ENCODE measurements at places on chromosomes 2 and 18. TPM values are rescaled to one million over a fixed set of nuclear protein-coding genes. Genes with fewer than 3 reads are reported as not detected.

RGPD4 gene
- 0.19 TPM for total RNA-seq

CRYGD gene
- total RNA-seq = not detected

LDLRAD4 gene
- 19.4 TPM for total RNA-seq

COBLL1 gene
- not detected for total RNA-seq

RIT2 gene
- not detected for total RNA-seq

DQX1 gene
- 0.45 TPM for total RNA-seq

GRCh38 chr2:233922471-233922870 lies 5.3 kb downstream of the TRPM8 start:
- no peak overlapping the region for H3K4me3 ChIP-seq
- H3K4me1 ChIP-seq = peaks cover 5% of the 10 kb centered on the region
- H3K27me3 ChIP-seq = peaks cover 18% of the 10 kb centered on the region
- DNase-seq = no peak

- no peak for DNase-seq
- H3K36me3 ChIP-seq = no peaks in the 10 kb centered on the region
- H3K27me3 ChIP-seq = peaks cover 2% of the 10 kb centered on the region
- H3K27ac ChIP-seq = no peak overlapping the region
Measured at GRCh38 chr18:23169673-23170044, 34.4 kb downstream of the CABLES1 start.

- DNase-seq = no peak
- no peak overlapping the region for H3K4me3 ChIP-seq
- no peaks in the 10 kb centered on the region for H3K4me1 ChIP-seq
- no peaks in the 10 kb centered on the region for H3K36me3 ChIP-seq
- no peak overlapping the region for H3K27ac ChIP-seq
Measured at GRCh38 chr2:139946690-139947089, 1166.5 kb upstream of the NXPH2 start.

DNA sequence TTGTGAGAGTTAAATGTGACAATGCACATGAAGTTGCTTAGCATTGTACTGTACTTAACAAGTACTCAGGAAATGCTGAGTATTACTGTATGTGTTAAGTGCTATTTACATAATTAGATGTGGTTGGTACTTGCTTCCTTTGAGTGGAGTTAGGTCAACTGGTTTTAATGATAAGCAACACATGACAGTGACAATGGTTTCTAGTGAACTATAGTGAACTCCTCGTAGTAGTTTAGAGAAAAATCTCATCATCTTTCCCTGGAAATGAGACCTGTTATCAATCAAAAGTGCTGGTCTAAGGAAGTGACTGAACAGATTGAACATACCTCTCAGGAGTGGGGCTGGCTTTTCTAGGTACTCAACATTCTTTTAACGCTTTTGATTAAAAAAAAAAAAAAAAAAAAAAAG lies 29.2 kb upstream of the ZDBF2 start:
- H3K4me1 ChIP-seq = no peaks in the 10 kb centered on the region
- no peaks in the 10 kb centered on the region for H3K36me3 ChIP-seq
- no peak overlapping the region for H3K27ac ChIP-seq
- DNase-seq = no peak
- no peak overlapping the region for H3K4me3 ChIP-seq
- H3K27me3 ChIP-seq = peaks cover 16% of the 10 kb centered on the region

GRCh38 chr2:43438858-43439655 lies 156.8 kb downstream of the THADA start:
- no peak for DNase-seq
- peaks cover 6% of the 10 kb centered on the region for H3K36me3 ChIP-seq
- no peaks in the 10 kb centered on the region for H3K27me3 ChIP-seq
- H3K27ac ChIP-seq = no peak overlapping the region

DNA sequence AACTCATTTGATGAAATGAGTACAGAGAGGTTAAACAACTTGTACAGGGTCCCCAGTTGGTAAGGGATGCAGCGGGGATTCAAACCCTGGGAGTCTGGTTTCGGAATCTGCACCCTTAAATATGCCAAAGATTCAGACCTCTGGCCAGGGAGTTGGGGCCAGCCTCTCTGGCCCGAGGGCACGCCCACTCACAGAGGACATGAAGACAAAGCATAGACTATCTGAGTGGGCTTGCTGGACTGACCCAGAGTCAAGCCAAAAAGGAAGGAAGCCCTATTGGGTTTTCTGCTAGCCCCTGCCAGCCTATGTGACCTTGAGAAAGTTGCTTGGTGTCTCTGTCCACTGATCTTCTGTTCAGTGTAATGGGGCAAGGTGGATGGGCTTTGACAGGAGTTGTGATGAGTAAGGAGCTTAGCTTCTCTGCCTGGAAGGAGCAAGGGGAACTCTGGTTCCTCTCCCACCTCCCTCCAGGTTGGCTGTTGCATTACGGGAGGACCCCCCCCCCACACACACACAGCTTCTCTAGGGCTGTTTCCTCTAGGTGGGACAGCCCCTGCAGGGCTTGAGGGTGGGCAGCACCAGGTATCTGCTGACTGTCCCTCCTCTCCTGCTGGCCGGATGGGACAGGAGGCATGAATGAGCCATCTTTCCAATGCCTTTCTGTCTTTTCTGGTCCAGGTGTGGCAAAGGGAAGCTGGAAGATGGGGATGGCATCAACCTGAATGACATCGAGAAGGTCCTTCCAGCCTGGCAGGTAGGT lies 131.3 kb downstream of the CTIF start:
- H3K36me3 ChIP-seq = peaks cover 1% of the 10 kb centered on the region
- no peaks in the 10 kb centered on the region for H3K4me1 ChIP-seq
- H3K27me3 ChIP-seq = no peaks in the 10 kb centered on the region
- H3K27ac ChIP-seq = no peak overlapping the region
- no peak for DNase-seq

DNA sequence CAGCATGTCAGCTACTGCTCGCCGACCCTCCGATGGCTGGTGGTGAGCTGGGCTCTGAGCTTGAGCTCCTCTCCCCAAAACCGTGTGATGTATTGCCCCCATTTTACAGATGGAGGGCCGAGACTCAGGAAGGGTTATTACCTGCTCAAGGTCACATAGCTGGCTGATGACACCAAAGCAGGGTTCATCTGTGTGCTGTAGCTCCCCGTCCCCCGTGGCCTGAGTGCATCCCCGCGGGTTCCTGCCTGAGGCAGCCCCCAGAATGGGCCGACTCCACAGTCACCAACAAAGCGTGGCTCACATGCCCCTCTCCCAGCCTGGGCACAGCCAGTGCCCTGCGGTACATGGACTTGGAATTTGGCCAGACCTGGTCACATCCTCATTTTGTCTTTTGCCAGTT lies 198.6 kb downstream of the TFCP2L1 start:
- peaks cover 5% of the 10 kb centered on the region for H3K27me3 ChIP-seq
- no peak for DNase-seq
- no peak overlapping the region for H3K4me3 ChIP-seq
- H3K4me1 ChIP-seq = no peaks in the 10 kb centered on the region
- H3K27ac ChIP-seq = no peak overlapping the region

- H3K4me3 ChIP-seq = no peak overlapping the region
- no peaks in the 10 kb centered on the region for H3K27me3 ChIP-seq
- H3K36me3 ChIP-seq = peaks cover 29% of the 10 kb centered on the region
- no peak overlapping the region for H3K27ac ChIP-seq
- DNase-seq = no peak
Measured at GRCh38 chr18:13471971-13472628, 253.5 kb downstream of the LDLRAD4 start.

DNA sequence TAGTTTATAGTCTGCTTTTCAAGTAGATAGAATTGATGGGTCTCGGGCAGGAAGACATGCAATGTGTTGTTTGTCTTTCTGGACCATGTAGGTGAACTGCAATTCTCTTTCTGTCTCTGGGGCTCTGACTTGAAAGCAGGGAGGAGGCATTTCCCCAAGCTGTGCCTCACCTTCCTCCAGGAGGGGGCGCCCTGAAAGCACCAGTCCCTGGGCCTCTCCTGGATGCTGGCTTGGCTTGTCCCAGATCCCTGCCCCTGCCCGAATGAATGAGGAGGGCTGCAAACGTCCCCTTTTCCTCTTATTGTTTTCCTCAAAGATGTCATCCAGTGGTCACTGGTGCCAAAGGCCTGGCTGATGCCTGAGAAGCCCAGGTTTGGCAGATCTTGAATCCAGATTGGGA lies 270.6 kb downstream of the CELF4 start:
- no peaks in the 10 kb centered on the region for H3K4me1 ChIP-seq
- no peaks in the 10 kb centered on the region for H3K36me3 ChIP-seq
- no peak overlapping the region for H3K27ac ChIP-seq
- DNase-seq = peak; percentile 25
- no peak overlapping the region for H3K4me3 ChIP-seq

GRCh38 chr2:26086155-26086637 lies 52.3 kb downstream of the RAB10 start:
- no peak for DNase-seq
- peaks cover 40% of the 10 kb centered on the region for H3K4me1 ChIP-seq
- H3K27ac ChIP-seq = no peak overlapping the region

- H3K27ac ChIP-seq = peak overlapping the region; percentile 65
- H3K4me1 ChIP-seq = peaks cover 55% of the 10 kb centered on the region
- peaks cover 64% of the 10 kb centered on the region for H3K36me3 ChIP-seq
- no peaks in the 10 kb centered on the region for H3K27me3 ChIP-seq
Measured at GRCh38 chr2:96547203-96547641, 10.7 kb downstream of the ARID5A start.

DNA sequence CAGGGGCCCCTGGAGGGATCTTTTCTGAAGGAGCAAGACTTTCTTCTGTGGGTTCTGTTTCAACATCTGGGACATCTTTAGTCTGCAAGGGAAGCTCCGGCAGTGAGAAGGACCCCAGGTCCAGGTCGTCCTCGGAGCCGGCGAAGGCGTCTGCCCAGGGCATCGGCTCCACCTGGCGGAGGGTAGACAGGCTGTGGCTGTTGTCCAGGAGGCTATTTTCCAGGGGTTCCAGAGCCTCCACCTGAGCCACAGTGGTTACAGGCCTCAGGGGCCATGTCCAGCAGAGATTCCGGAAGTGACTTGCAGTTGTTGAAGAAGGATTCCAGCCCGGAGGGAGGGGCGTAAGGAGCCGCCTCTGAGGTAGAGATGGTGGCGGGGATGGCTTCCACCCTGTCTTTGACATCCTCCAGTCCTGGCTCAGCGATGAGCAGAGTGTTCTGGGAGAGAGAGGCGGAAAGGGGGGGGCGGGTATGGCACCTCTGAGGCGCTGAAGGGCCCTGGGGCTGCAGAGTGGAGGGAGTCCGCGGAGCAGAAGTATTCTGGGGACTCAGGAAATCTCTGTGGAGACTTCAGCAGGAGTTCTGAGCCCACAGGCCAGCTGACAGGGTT lies 891.3 kb upstream of the LRRTM1 start:
- no peak overlapping the region for H3K4me3 ChIP-seq
- no peaks in the 10 kb centered on the region for H3K4me1 ChIP-seq
- no peak overlapping the region for H3K27ac ChIP-seq
- no peaks in the 10 kb centered on the region for H3K36me3 ChIP-seq
- no peaks in the 10 kb centered on the region for H3K27me3 ChIP-seq

DNA sequence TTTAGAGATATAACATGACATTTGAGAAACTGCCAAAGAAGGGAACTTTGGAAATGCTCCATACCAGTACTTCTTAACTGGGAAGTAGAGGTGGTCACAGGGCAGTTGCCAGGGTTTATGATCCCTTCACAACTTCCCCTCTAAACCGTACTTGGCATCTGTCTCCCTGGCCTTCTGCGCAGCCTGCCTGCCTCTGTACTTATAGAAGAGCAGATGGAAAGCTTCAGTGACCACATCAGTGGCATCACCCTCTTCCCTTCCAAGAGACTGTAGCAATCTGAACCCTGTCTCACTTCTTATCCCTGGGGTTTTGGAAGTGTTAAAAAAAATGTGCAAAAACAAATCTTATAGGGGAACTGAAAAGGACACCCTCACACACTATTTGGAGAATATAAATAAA lies 64.1 kb downstream of the EIF2AK3 start:
- no peak for DNase-seq
- peaks cover 4% of the 10 kb centered on the region for H3K4me1 ChIP-seq
- H3K27ac ChIP-seq = no peak overlapping the region
- H3K4me3 ChIP-seq = no peak overlapping the region
- H3K36me3 ChIP-seq = peaks cover 19% of the 10 kb centered on the region
- no peaks in the 10 kb centered on the region for H3K27me3 ChIP-seq

DNA sequence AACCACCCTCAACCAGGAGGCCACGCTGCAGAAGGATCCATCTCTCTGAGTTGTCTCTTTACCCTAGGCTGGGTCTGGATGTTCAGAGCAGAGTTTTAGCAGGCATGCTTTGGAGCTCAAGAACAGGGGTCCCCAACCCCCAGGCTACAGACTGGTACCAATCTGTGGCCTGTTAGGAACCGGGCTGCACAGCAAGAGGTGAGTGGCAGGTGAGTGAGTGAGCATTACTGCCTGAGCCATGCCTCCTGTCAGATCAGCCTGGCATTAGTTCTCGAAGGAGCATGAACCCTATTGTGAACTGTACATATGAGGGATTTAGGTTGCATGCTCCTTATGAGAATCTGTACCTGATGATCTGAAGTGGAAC lies 172.5 kb downstream of the UXS1 start:
- peaks cover 18% of the 10 kb centered on the region for H3K4me1 ChIP-seq
- H3K4me3 ChIP-seq = no peak overlapping the region
- H3K36me3 ChIP-seq = no peaks in the 10 kb centered on the region
- H3K27ac ChIP-seq = no peak overlapping the region

DNA sequence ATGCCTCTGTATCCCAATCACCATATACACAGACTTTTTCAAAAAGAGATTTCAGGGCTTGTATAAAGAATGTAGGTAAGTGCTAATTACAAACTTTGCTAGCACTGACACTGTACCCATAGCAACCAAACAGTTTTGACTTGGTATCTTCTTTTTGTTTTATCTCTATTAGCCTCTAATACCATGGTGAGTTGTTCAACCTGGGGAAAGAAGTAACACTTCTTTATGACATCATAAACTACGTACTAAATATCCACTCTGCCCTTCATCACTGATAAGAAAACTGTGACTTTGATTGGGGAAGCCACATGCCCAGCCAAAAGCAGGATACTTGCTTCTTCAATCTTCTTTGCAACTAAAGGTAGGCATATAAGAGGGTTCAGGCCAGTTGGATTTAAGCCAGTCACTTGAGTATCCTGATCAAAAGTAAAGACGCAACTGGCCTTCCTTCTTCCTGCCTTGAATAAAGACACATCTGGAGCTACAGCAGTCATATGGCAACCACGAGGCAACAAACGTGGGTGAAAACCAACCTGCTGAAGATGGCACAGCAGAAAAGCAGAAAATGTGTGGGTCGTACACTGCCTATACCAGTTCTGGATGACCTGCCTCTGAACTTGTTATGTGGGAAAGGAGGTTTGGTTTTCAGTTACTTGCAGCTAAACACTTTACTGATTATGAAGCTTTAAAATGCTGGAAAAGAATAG lies 16.4 kb downstream of the THADA start:
- H3K36me3 ChIP-seq = peaks cover 41% of the 10 kb centered on the region
- H3K4me3 ChIP-seq = no peak overlapping the region
- H3K27me3 ChIP-seq = no peaks in the 10 kb centered on the region
- H3K27ac ChIP-seq = no peak overlapping the region
- H3K4me1 ChIP-seq = peaks cover 4% of the 10 kb centered on the region

DNA sequence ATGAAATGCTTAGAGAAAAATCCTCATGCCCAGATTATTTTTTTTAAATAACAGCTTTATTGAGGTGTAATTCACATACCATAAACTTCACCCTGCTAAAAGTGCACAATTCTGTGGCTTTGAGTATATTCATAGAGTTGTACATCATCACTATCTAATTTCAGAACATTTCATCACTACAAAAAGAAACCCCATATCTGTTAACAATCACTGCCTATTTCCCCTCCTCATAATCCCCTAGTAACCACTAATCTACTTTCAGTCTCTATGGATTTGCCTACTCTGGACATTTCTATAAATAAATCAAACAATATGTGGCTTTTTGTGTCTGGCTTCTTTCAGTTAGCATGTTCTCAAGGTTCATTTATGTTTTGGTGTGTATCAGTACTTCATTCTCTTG lies 51.4 kb downstream of the OSBPL1A start:
- H3K36me3 ChIP-seq = no peaks in the 10 kb centered on the region
- no peak for DNase-seq

GRCh38 chr2:157890969-157891642 lies 15.0 kb upstream of the ACVR1 start:
- H3K27me3 ChIP-seq = no peaks in the 10 kb centered on the region
- H3K27ac ChIP-seq = peak overlapping the region; percentile 54
- no peaks in the 10 kb centered on the region for H3K36me3 ChIP-seq
- no peak overlapping the region for H3K4me3 ChIP-seq
